Activated CD8-positive, alpha-beta T cell treated with anti-CD3 and anti-CD28 coated beads, Interleukin-2, amount 10 ng/mL, durations not matched to agents 7 days and 5 days (primary cell): ENCODE measurements at places on chromosomes 3 and 15. TPM values are rescaled to one million over a fixed set of nuclear protein-coding genes. Genes with fewer than 3 reads are reported as not detected.
A peak's percentile ranks its signal among the peaks of the same experiment; 100 is the strongest.

- DNase-seq: no peak
These were observed 20.7 kb upstream of the CADPS start for GRCh38 chr3:62895901-62896300.

GRCh38 chr3:100634493-100635272, 25.3 kb downstream of the ADGRG7 start:
- peak; percentile 69 for DNase-seq

GRCh38 chr3:55329849-55330248, 157.3 kb downstream of the WNT5A start:
- DNase-seq: no peak

- no peak for DNase-seq
These were observed 90.9 kb downstream of the RAP2B start for GRCh38 chr3:153252963-153253362.

- DNase-seq: no peak
These were observed 292.7 kb upstream of the PROK2 start for GRCh38 chr3:72077473-72078259.

- no peak for DNase-seq
These were observed 118.1 kb downstream of the CLSTN2 start for GRCh38 chr3:140052771-140053702.

- DNase-seq: no peak
These were observed 244.5 kb upstream of the SUCLG2 start for GRCh38 chr3:67898916-67899315.

DNA sequence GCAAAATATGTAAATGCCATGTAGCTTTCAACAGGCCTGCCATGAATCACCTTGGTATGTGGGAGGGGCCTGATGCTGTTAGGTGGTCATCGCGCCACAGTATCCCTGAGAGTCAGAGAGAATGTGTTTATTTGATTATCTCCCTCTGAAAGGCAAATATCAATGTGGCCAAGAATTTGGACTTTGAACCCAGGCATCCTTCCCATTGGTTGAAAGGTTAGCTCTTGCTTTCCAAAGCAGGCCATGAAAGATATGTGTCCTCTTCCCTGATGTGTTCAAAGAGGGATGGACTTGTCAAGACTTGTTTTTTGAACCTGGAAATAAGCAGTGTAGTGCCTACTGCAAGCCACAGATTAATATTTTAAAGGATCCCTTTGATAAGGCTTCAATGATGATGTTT, 36.7 kb downstream of the SRP14 start:
- no peak for DNase-seq

DNA sequence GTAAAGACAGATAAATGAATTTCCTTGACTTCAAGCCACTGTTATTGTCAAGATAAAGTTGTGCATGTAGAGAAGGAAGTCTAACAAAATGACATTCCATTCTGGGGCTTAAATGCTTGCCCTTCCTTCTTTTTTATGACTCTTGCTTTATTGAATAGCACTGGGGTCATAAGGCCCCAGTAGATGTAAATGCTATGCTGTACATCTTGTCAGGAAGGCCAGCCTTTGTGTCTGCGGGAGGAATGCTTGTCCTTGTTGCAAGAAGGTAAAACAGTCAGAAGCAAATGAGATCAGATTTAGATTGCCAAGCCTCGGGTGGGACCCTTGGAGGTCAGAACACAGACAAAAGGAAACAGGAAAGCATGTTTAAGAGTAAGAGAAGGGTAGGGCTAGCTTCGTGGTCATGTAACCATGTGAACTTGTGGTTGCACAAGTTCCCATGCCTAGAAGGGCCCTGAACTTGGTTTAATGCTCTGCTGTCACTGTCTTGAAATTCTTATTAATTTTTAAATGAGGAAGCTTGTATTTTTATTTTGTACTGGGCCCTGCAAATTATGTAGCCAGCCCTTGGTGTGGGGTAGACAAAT, 81.5 kb downstream of the PPM1L start:
- DNase-seq: no peak

DNA sequence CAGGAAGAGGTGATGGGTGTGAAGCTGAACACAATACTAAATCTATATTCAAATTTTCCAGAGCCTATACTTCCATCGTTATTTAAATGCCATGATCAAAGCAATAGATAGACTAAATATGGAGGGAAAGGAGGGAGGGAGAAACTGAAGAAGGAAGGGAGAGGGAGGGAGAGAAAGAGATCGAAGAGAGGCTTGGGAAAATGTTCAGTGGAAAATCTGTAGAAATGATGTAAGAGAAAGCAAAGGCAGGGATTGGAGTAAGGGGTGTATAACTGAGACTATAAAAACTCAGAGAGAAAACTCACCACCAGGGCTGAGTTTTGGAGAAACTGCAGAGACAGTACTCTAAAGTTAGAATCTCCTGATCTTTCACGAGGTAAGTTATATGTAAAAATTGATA, at the start of gene OSTN:
TSS of gene OSTN (plus strand) at position 310 of the 400 bp plus-strand sequence. CDS start 13,292 bp downstream, outside the sequence.
- DNase-seq: no peak

DNA sequence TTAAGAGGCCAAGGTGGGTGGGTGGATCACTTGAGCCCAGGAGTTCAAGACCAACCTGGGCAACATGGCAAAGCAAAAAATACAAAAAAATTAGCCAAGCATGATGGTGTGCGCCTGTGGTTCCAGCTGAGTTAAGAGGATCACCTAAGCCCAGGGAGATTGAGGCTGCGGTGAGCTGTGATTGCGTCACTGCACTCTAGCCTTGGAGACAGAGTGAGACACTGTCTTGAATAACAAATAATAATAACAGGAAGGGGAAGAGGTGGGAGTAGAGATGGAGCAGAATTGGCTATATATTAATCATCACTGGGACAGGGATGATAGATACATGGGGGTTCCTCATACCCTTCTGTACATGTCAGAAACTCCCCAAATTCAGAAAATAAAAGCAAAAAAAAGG, 23.8 kb upstream of the NMB start:
- DNase-seq: no peak

DNA sequence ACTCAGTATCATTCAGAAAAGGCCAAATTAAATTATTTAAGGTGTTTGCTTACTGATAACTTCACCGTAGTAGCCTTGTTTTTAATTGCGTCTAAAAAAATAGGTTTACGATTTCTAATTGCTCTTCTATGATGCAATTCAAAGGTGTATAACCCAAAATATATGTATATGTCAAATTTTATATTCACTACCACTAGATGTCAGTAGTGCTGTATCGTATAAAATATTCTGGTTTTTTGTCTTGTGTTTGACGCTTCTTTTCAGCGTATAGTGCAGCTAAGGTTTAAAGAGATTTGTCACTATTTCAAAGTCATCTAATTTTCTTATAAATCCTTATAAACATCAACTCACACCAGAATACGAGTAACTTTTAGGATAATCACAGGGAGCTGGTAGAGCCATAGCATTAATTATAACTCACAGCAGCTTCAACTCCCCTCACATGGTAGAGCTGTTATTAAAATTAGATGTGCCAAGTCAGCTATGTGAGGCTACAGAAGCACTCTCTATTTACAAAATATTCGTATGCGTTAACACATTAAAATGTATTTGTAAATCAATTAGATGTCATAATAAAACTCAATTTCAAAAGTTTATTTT, 3.5 kb downstream of the PFN2 start:
- no peak for DNase-seq

DNA sequence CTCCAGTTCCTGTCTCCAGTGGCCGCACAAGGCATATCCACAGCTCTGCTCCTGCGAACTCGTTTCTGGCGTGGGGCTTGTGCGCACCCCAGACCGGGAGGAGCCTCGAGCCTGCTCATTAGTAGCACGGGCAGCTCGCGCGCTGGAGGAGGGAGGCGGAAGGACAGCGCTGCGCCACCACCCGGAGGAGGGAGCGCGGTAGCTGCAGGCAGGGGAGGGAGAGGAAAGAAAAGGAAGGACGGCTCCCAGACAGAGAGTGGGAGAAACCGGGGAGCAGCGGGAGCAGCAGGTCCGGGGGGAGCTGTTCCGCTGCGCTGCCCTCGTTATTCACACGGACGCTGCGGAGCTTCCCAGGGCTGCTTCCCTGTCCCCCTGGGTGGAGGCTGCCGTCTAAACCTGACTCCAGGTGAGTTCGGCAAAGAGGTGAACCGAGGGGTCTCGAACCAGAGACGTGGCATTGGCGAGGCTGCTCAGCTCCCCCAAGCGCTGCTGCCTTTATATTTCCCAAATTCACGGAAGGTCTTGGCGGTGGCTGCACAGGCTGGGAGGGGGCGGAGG, 121.3 kb upstream of the ZNF717 start:
- DNase-seq: no peak

DNA sequence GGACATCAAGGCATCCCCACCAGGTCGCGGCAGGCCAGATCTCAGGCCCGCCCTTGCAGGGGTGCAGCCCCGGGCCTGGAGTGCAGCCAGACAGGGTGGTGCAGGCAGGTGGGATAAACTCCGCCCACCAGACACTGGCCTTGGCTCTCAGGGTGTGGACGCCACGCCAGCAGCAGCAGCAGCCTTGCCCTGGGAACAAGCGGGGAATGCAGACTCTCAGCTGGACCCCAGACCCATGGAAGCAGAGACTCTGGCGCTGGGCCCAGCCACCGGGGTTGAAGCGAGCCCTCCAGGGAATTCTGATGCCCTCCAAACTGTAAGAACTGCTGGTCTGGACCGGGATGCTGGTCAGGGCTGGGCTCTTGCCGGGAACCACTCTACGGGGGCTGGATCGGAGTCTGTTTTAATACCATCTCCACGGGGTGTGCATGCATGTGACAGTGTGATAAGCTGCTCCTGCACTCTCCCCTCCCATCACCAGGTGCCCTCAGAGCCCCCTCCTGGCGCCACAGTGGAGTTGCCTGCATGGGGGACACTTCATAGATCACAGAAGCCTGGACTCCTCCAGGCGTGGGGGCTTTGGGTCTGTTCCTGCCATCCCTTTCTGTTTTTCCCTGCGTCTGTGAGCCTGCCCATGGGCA, 142.7 kb downstream of the NSMCE3 start:
- no peak for DNase-seq

DNA sequence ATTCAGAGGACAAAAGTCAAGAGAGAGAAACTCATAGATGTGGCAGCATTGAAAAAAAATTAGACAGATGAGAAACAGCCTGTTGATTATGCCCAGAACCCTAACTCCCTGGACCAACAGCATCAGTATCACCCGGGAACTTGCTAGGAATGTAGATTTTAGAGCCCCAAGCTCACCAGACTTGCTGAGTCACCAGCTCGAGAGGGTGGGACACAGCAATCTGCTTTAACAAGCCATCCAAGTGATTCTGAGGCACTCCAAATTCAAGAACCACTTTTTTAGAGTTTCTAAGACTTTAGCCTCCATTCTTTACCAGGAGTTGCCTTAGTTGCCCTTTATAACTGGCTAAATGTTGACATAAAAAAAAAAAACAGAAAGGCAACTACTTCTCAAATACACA, 70.9 kb downstream of the CGGBP1 start:
- no peak for DNase-seq

DNA sequence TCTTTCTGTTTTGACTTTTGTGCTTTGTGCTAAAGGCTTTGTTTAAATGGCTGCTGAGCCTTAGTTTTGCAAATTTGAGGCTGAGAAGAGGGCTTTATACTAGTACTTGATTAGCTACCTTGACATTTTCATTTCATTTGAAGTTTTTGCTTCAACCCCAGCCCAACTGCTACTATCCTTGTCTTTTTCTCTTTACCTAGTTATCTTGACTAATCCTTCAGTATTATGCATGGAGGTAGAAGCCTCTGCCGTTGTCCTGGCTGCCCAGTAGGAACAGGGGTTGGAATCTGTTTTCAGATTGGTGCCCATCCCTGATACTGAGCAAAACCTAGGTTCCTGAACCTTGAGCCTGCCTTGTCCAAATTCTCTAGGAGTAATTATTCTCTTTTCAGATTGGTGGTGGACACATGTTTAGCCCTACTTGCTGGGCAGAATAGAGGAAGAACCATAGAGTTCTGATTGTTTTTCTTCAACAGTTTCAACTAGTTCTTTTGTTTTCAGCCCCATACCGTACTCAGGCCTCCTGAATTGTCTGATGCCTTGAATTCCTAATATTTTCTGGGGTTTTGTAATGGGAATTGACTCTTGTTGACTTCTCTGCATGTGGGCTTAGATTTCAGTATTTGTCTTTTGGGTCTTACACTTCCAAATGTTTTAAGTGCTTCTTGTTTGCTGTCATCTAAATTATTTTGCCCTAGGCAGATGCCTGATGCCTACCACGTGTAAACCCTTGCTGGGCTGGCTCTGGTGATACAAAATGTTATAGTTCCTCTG, 143.2 kb downstream of the DOCK3 start:
- DNase-seq: no peak

DNA sequence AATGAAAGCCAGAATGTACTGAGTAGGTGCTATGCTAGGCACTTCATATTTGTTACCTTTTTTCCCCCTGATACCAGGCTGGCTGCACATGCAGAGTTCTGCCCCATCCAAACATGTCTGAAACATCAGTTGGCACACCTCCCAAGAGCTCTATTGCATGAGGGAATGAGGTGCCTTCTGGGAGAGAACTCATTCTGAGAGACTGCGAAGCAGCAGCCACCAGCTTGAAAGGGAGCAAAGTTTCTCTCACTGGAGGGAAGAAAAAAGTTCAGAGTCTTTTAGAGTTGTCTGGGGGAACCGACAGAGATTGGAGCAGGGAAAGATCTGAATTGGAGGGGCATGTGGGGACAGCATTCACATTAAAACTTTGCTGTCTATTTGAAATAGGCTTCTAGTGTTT, 84.1 kb downstream of the AGBL1 start:
- DNase-seq: no peak

DNA sequence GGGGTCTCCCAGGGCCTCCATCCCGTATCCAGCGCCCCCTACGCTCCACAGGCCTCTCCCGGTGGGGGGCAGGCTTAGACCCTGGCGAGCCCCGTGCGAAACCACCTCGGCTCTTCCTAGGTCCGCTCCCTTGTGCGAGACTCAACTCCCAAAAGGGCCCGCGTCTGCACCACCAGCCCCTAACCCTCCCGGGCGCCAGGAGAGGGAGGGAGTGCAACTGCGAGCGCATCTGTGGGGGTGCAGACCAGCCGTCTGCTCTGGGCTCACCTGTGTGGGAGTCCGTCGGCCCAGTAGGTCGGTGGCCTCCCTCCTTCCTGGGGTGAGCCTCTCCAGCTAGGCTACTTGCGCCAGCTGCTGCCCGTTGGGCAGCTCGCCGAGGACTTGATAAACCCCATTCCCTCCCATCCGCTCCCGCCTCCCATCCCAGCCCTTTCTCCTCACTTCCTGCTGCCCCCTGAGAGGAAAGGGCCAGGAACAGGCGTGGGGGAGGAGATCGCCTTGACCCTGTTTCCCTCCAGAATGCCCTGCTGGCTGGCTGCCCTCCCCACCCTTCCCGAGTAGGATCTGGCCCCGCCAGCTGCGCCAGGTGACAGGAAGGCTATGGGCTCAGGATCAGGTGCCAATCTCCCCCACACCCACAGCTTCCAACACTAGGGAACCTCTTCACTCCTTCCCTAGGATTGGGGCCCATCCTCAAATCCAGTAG, at the start of gene HYAL2:
TSS of gene HYAL2 (minus strand) at position 360 of the 706 bp plus-strand sequence. CDS start 2,256 bp downstream, outside the sequence.
- no peak for DNase-seq

The CAMKV gene
- total RNA-seq: not detected

The FBXL22 gene
- 0.66 TPM for total RNA-seq

The ITPKA gene
- total RNA-seq: 0.24 TPM

The IMPG2 gene
- total RNA-seq: 0.29 TPM

The PLD1 gene
- 0.29 TPM for total RNA-seq

The CPLX3 gene
- not detected for total RNA-seq

The TNFSF10 gene
- total RNA-seq: 108 TPM
